ENCODE measurements at places on chromosomes 3 and 15.

DNA sequence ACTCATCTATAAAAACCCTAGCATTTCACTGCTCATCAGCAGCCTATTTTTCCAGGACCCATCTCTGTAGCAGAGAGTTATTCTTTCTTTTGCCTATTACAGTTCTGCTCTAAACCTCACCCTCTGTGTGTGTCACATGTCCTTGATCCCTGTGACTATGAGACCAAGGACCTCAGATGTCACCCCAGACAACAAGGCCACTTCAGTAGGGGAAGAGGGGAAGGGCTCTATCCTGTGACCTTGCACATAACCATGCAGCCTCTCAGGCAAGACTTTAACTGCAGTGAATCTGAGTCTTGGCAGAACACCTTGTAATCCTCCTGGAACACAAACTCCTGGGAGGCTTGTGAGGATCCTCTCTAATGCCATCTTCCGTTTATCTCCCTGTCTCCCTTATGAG is 4.4 kb upstream of the ZNF589 start:
- no peak for DNase-seq

GRCh38 chr3:81980596-81981494 is 219.4 kb upstream of the GBE1 start:
- DNase-seq = no peak

DNA sequence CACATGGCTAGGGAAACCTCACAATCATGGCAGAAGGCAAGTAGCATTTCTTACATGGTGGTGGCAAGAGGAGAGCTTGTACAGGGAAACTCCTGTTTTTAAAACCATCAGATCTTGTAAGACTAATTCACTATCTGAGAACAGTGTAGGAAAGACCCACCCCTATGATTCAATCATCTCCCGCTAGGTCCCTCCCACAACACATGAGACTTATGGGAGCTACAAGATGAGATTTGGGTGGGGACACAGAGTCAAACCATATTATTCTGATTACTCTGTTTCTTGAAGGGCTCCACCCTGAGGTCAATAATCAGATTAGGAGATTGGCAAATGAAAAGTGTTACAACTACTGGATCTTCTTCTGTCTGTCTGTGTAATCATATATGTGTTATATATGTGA is 21.5 kb upstream of the TMEM45A start:
- no peak for DNase-seq

DNA sequence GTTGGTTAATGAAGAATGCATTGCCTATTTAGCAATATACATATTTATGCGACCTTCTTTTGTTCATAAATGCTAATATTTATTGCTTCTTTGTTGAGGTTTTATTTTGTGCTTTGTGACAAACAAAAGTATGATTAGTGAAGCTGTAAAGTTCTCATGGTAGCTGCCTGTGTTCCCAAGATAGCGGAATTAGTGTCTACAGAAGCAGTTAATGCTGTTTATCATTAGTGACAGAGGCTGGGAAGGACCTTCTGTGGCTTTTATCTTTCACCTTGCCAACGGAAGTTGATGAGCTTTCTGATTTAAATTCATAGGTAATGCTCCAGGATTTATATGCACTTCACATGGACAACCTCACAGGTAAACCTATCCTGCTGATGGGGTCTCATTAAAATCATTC is 418.3 kb downstream of the CADM2 start:
- no peak for DNase-seq

DNA sequence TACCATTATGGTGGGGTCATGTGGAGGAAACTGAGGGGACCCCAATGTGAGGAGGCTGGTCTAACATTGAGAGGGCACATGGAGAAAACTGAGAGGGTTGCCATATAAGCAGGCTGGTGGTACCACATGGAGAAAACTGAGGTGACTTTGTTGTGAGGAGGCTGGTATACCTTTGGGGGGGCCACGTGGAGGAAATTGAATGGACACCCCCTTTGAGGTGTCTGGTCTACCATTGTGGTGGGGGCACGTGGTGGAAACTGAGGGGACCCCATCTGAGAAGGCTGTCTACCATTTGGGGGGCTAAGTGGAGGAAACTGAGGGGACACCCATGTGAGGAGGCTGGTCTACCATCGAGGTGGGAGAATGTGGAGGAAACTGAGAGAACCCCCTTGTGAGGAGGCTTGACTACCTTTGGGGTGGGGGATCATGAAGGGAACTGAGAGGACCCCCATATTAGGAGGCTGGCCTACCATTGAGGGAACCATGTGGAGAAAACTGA is 163.8 kb downstream of the FBLN2 start:
- DNase-seq = no peak

- no peak for DNase-seq
Observed at GRCh38 chr3:112980080-112980479, 5.2 kb upstream of the CD200R1 start.

DNA sequence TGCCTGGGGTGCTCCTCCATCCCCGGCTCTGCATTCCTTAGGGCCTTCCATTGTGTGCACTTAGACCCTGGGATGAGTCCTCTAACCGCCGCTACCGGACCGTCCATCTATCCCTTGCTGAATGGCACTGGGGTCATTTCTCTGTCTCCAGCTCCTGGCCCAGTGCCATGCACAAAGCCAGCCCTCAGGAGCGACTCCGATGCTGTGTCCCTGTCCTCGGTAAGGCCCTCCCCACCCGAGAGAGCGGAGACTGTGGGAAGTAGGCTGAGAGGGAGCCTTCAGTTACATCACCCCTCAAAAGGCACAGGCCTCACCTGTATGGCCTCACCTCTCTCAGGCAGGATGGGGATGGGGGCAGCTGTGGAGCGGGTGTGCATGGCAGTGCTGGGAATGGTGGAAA is 33.8 kb downstream of the MUC4 start:
- DNase-seq = no peak

- no peak for DNase-seq
Observed at GRCh38 chr3:125613204-125613603, 17.9 kb upstream of the OSBPL11 start.

GRCh38 chr3:126936853-126937425 is 46.0 kb upstream of the PLXNA1 start:
- no peak for DNase-seq

DNA sequence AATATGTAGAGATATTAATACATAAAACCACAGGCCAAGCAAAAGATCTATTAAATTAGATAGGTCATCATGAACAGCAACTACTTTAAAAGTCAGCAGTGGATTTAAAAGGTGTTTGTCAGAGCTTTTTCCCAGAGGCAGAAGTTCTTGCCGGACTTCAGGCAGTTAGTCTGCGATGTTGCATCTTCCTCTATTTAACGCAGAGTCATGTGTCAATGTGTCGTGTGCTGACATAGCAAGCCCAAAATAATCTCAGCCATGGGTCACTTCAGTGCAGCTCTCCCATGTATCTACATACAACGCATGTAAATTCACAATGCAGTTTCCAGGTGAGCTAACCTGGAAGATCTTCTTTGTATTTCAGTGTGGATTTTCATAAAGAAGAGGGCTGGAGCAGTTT is 8.0 kb upstream of the TMEM212 start:
- no peak for DNase-seq

- DNase-seq = no peak
Observed at GRCh38 chr15:90103701-90104329, 1.5 kb upstream of the IDH2 start.

DNA sequence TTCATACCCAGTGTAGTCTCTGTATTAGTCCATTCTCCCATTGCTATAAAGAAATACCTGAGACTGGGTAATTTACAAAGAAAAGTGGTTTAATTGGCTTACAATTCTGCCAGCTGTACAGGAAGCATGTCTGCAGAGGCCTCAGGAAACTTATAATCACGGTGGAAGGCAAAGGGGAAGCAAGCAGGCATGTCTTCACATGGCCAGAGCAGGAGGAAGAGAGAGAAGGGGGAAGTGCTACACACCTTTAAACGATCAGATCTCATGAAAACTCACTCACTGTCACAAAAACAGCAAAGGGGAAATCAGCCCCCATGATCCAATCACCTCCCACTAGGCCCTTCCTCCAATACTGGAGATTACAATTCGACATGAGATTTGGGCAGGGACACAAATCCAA is 6.3 kb upstream of the PARP14 start:
- DNase-seq = no peak

GRCh38 chr3:189204167-189204866 is 32.5 kb downstream of the TPRG1 start:
- DNase-seq = no peak

GRCh38 chr15:63726491-63726890 is 107.3 kb downstream of the HERC1 start:
- DNase-seq = no peak

GRCh38 chr3:190326361-190326760 is 4.1 kb upstream of the CLDN1 start:
- DNase-seq = no peak

DNA sequence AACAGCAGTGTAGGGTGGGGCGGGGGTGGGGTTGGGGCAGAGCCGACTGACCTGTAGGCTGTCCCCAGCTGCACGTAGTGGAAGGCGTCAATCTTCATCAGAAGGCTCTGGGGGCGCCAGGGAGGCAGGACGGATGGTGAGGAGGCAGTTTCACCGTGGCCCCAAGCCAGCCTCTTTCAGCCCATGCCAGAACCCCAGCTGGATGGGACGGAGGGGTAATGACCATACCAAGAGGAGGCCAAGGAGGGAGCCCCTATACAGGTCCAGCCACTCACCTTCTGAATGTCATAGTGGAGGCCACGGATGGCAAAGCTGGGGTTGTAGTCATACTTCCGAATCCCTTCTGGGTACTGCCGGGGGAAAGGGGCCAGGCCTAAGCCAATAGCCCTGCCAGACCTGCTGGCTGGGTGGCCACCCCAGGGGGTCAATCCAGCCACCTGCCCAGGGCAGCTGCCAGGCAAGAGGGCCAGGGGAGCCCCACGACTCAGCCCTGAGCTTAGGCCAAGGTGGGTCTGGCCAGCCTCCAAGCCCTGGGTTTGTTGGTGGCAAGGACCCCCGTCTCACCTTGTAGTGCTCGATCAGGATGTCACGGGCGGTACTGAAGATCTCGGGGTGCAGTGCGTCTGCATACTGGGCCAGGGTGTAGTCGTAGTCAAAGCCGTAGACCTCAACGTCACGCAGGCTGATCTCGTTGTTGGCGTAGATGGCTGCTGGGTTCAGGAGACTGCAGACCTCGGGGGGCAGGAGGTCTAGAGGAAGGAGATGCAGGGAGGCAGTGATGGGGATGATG is 4.9 kb downstream of the NT5DC2 start:
- DNase-seq = no peak

GRCh38 chr3:175502155-175502554 is 643.0 kb downstream of the NAALADL2 start:
- no peak for DNase-seq

DNA sequence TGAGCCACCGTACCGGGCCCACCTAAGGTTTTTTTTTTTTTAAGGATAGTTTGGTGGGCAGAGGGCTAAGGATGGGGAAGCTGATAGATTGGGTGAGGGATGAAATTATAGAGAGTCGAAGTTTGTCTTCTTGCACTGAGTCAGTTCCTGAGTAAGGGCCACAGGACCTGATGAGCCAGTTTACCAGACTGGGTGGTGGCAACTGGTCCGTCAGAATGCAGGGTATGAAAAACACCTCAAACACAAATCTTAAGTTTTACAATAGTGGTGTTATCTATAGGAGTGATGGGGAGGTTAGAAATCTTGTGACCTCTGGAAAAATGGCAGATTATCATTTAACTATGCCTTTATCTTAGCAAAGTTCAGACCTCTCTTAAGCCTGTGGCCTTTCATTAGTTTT is 2.8 kb downstream of the ZNF860 start:
- DNase-seq = no peak

DNA sequence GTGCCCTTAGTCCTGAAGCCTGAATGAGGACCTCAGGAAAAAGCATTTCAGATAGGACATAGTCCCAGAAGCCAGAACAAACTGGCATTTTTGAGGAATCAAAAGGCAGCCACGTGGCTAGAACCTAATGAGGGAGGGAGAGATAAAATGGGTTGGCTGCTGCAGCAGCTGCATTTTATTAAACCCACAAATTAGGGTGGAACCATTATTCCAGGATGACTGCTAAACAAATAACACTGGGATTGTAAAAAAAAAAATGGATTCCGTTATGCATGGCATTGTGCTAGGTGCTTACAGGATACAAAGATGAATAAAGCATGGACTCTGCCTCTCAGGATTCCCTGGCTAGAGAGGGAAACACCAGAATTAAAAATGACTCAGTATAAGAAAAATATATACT is 141.5 kb downstream of the SATB1 start:
- no peak for DNase-seq

GRCh38 chr3:147924755-147925154 is 515.6 kb downstream of the ZIC1 start:
- DNase-seq = no peak

DNA sequence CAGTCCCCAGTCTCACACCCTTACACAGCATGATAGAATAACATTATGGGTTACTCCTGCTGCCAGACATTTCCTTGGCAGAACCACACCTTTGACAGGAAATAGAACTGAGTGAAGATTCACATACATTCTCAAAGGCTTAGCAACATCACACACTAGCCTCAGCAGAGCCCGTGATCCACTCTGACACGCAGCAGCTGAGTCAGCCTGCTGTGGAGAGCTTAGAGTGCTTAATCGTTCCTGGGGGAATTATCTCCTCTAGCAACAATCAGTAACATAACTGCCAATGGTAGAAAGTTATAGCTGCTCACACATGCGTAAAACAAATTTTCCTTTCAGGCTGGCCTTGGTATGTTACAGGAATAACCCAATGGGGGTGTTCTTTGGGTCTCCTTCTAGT is 382.1 kb downstream of the GAP43 start:
- DNase-seq = no peak

DNA sequence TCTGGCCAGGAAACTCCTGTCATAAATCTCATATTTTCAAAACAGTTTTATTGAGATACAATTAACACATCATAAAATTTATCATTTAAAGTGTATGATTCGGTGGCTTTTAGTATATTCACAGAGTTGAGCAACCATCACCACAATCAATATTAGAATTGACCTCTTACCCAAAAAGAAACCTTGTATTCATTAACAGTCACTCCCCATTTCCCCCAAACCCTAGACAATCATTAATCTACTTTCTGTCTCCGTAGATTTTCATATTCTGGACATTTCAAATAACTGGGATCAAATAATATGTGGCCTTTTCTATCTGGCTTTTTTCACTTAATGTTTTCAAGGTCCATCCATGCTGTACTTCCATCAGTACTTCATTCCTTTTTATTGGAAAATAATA is 145.7 kb upstream of the RORA start:
- no peak for DNase-seq

- DNase-seq = no peak
Observed at GRCh38 chr3:13064159-13064868, 8.9 kb downstream of the IQSEC1 start.

DNA sequence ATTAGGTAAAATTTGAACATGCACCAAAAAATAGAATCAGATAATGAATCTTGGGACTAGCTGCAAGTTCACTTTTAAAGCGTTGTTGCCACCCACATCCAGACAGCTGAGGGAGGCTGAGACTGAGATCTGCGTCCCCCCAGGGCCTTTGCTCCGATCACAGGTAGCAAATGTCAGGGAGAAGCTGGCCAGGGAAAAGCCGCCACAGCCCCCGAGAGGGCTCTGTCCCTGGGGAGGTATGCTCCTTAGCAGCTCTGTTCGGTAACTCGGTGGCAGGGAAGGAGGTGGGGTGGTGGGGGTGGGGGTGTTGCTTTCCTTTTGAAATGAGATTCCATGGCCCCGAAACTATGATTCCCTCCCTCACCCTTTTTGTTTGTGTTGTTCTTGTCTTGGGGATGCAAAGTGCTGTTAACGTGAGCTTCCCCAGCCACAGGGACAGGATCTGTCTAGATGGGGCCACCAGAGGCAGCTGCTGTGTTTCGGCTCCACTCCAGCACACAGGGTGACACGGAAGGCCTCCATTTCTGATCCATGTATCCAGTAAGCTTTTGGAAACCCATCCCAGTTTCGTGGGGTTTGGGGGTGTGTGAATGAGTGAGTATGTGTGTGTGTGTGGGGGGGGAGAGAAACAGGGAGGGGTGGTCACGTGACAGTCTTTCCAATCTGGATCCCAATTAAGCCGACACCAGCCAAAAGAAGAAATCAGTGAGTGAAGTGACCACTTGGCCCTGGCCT is 1.1 kb upstream of the MINAR1 start:
- DNase-seq = no peak
